ENCODE measurements at places on chromosomes 12 and 14. TPM values are rescaled to one million over a fixed set of nuclear protein-coding genes. Genes with fewer than 3 reads are reported as not detected.

The RBM23 gene
- 56.0 TPM for total RNA-seq

The KRT77 gene
- not detected for total RNA-seq

DNA sequence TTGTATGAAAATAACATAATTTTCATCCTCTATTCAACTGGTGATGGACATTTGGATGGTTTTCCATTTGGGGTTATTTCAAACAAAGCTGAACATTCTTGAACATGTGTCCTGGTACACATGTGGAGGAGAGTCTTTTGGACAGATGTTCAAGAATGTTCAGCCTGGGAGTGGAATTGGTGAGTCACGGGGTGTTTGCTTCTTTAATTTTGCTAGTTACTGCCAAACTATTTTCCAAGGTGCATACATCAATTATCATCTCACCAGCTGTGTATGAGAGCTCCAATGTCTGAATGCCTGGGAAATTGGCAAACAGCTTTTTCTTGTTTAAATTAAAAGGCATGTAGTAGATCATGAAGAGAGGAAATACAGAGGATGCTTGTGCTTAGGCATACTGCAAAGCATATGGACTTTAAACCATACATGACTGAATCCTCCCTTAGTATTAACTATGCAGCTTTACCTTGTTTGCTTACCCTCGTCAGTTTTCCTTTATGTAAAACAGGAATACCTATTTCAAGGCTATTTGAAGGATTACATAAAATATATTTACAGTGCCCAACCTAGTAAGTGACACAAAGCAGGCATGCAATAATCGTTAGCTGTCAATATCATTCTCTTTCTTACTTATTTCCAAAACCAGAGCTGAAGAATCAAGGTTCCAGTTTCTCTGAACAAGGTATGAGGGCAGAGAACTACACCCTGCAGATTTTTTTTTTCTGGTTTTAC lies 152.1 kb downstream of the ITPR2 start:
- no peak for DNase-seq
- no peak overlapping the region for H3K27ac ChIP-seq
- no peaks in the 10 kb centered on the region for H3K27me3 ChIP-seq

- H3K27ac ChIP-seq, result peak overlapping the region; percentile 98
- H3K27me3 ChIP-seq, result no peaks in the 10 kb centered on the region
- DNase-seq, result no peak
- peaks cover 68% of the 10 kb centered on the region for H3K36me3 ChIP-seq
- H3K4me3 ChIP-seq, result peak overlapping the region; percentile 96
Observed at GRCh38 chr12:55933799-55934742, 3.1 kb downstream of the DGKA start.

DNA sequence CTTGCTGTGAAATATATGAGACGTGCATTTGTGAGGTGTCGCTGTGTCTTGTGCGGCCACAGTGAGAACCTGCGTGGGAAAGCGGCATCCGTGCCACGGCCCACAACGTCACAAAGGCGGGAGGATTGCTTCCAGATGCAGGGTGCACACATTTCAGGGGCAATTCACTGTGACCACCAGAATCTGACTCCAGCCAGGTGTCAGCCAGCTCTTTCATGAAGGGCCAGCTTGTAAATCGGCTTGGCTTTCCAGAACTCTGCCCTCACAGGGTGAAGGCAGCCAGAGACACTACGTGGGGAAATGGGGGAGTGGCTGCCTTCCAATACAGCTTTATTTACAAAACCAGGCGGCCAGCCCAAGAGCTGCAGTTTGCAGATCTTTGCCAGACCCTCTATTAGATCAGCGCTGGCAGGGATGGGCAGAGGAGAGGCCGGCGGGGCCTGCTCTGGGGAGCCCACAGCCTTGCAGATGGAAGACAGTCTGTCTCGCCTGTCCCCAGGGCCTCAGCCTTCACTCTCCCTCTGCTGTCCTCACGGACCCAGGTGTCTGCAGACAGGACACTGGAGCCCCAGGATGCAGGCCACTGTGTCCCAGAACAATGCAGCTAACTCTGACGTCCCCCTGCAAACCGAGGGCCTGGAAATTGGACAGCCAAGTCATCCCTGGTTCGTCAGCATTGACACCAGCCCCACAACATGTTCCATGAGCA lies 53.5 kb downstream of the ADGRD1 start:
- no peak overlapping the region for H3K4me3 ChIP-seq
- no peaks in the 10 kb centered on the region for H3K4me1 ChIP-seq

DNA sequence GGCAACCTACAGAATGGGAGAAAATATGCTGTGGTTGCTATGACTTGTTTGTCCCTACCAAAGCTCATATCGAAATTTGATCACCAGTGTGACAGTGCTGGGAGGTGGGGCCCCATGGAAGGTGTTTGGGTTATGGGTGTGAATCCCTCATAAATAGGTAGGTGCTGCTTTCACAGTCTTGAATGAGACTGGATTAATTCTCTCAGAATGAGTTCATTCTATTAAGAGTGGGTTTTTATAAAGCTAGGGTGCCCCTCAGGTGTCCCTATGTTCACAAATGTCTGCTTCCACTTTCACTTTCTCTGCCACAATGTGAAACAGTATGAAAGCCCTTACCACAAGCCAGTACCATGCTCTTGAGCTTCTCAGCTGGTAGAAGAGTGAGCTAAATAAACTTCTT lies 133.5 kb downstream of the CPNE8 start:
- H3K27ac ChIP-seq, result peak overlapping the region; percentile 18
- DNase-seq, result peak; percentile 47
- no peaks in the 10 kb centered on the region for H3K27me3 ChIP-seq
- no peaks in the 10 kb centered on the region for H3K36me3 ChIP-seq

GRCh38 chr12:57185906-57186508 lies 30.6 kb upstream of the NXPH4 start:
- H3K27me3 ChIP-seq, result no peaks in the 10 kb centered on the region
- no peak for DNase-seq
- no peak overlapping the region for H3K4me3 ChIP-seq
- no peaks in the 10 kb centered on the region for H3K4me1 ChIP-seq
- no peak overlapping the region for H3K27ac ChIP-seq

- H3K27me3 ChIP-seq, result no peaks in the 10 kb centered on the region
- H3K36me3 ChIP-seq, result peaks cover 36% of the 10 kb centered on the region
- H3K4me1 ChIP-seq, result peaks cover 68% of the 10 kb centered on the region
Observed at GRCh38 chr12:47819896-47820630, at the start of gene HDAC7. Gene HDAC7, minus strand, starts transcription at chr12:47819903. Its CDS starts 118 bp downstream, at chr12:47819785.

- no peak overlapping the region for H3K27ac ChIP-seq
- peaks cover 49% of the 10 kb centered on the region for H3K4me1 ChIP-seq
- peaks cover 29% of the 10 kb centered on the region for H3K36me3 ChIP-seq
- no peak for DNase-seq
Observed at GRCh38 chr12:120692524-120693033, 5.6 kb downstream of the MLEC start.

DNA sequence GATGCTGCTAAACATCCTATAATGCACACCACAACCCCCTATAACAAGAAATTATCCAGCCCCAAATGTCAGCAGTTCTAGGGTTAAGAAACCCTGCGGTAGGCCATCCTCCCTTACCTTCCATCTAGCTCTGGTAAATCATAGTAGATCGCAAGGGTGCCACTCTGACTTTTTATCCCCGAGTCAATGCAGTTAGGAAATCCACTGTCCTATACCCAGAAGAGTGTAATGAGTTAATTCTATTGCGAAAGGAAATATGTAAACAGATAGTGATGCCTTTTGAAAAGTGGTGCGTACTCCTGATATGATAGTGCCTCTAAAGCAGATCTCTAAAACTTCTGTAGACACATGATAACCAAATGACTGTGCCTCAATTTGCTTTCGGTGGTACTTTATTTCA lies 29.8 kb downstream of the SCFD1 start:
- no peak overlapping the region for H3K27ac ChIP-seq
- DNase-seq, result no peak
- H3K4me3 ChIP-seq, result no peak overlapping the region
- H3K4me1 ChIP-seq, result no peaks in the 10 kb centered on the region
- H3K27me3 ChIP-seq, result no peaks in the 10 kb centered on the region

DNA sequence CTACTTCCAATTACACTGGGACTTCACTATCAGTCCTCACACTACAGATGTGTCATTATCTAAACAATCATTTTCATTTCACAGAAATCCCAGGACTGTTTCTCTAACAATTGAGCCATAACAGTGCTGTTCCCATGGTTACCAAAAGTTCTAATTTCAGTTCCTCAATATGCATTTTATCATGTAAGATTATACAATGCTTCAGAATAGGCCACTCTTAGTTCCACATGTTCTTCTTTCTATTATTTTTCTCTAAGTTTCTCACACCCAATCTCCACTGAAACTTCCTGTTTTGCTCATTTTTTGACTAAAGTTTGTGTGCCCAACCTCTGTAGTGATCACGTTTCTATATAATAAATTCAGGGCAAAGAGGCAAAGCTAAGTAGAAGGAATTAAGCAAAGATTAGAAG lies 185.8 kb downstream of the DUSP6 start:
- H3K4me1 ChIP-seq, result peaks cover 20% of the 10 kb centered on the region
- no peak for DNase-seq
- H3K27me3 ChIP-seq, result no peaks in the 10 kb centered on the region

- no peaks in the 10 kb centered on the region for H3K27me3 ChIP-seq
- DNase-seq, result no peak
- peaks cover 15% of the 10 kb centered on the region for H3K4me1 ChIP-seq
- peaks cover 11% of the 10 kb centered on the region for H3K36me3 ChIP-seq
- H3K4me3 ChIP-seq, result no peak overlapping the region
Observed at GRCh38 chr14:100122481-100123223, 36.8 kb downstream of the DEGS2 start.

Data from activated CD4-positive, alpha-beta memory T cell treated with anti-CD3 and anti-CD28 coated beads for 36 hours (primary cell).